ENCODE measurements at places on chromosomes 6 and 20.

- DNase-seq: no peak
Measured at GRCh38 chr6:51292659-51293058, 474.0 kb downstream of the TFAP2B start.

GRCh38 chr6:64084185-64084663 is 448.6 kb downstream of the PHF3 start:
- no peak for DNase-seq

DNA sequence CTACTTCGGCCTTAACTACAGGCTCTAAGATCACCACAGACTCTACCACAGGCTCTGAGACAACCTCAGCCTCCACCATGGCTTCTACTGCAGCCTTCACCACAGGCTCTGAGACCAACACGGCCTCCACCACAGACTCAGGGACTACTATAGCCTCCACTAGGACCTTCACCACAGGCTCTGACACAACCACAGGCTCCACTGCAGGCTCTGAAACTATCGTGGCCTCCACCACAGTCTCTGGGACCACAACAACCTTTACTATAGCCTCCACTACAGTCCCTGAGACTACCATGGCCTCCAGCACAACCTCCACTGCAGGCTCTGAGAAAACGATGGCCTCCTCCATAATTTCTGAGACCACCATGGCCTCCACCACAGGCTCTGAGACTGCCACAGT is 15.3 kb downstream of the MUC22 start:
- DNase-seq: no peak

DNA sequence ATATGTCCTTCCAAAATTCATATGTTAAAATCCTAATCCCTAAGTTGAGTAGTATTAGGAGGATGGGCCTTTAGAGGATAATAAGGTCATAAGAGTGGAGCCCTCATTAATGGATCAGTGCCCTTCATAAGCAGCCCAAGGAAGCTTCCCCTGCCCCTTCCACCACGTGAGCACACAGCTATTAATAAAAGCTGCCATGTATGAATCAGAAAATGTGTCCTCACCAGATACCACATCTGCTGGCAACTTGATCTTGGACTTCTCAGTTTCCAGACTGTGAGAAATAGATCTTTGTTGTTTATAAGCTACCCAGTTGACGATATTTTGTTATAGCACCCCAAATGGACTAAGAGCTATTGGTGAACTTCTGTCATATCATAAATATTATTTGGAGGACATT is 207.7 kb upstream of the HDDC2 start:
- DNase-seq: no peak

DNA sequence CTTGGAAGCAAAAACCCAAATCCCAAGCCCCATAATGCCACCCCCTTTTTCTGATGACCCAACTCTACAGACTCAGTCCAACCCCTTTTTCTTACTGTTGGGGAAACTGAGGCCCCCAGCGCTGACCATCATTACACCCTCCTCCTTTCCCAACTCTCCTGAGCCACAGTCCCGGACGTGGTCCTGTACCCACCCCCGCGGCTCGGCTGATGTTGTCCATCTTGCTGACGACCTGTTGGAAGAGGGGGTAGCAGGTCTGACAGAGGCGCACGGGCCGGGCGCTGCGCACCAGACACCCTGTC is 533 bp downstream of the OSTM1 start:
- DNase-seq: no peak

GRCh38 chr6:156098839-156099238 is 643.2 kb upstream of the NOX3 start:
- DNase-seq: no peak

- DNase-seq: no peak
Measured at GRCh38 chr20:38228436-38228835, 32.1 kb downstream of the KIAA1755 start.

- DNase-seq: no peak
Measured at GRCh38 chr20:64038224-64038564, 2.2 kb downstream of the C20orf204 start.

GRCh38 chr6:25297039-25297441 is 17.9 kb downstream of the CARMIL1 start:
- no peak for DNase-seq

DNA sequence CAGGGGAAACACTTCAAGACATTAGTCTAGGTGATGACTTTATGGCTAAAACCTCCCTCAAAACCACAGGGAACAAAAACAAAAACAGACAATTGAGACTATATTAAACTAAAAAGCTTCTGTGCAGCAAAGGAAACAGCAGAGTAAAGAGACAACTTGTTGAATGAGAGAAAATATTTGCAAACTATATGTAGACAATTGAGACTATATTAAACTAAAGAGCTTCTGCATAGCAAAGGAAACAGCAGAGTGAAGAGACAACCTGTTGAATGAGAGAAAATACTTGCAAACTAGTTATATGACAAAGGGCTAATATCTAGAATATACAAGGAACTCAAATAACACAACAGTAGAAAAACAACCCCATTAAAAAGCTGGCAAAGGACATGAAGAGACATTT is 136.4 kb downstream of the IBTK start:
- DNase-seq: no peak

DNA sequence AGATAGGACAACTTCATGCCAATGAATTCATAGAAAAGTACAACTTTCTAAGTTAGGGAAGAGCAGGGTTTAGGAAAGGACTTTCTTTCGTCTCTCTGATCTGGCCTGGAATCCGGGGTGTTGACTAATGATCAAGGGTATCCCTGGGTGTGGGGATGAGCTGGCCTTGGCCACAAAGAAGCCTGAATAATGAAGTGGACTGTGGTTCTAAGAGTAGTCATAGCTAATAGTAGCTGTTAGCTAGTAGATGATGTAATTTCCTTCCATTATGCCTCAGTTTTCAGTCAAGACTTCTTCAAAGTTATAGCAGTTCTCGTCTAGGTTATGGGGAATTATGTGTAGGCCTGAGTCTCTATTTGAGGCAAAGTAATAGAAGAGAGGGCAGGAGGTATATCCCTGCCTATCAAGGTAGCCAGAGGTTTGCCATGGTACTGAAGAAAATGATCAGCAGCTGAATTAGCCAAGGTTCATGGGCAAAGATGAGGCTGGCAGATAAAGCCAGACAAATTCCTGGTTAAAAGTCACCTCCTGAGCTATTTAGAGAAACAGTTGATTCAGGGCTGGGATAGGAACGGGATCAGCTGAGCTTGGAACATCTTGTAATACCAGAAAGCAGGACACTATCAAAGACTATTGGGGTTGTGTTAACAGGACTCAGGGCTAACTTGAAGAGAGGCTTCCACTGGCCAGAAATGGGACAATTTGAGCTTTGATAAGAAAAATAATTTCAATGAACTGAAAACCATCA is 18.7 kb upstream of the TRPC4AP start:
- no peak for DNase-seq

DNA sequence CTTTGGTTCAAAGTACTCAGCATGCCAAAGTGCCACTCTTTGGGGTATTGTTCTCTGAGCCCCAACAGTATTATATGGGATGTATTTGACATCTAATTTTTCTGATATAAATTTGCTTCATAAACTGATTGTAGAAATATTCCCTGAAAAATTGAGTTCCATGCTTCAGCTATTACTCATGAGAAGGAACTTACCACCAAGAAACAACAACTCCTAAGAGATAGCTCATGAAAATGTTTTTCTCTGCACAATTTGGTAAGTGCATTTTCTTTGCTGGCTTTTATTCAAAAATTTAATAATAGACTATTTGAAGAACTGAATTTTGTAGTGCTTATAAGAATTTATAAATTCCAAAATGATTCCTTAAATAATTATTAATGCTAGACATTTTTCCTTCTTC is 12.8 kb upstream of the TPD52L1 start:
- DNase-seq: no peak

- DNase-seq: no peak
Measured at GRCh38 chr6:128487055-128487454, 33.3 kb downstream of the PTPRK start.

DNA sequence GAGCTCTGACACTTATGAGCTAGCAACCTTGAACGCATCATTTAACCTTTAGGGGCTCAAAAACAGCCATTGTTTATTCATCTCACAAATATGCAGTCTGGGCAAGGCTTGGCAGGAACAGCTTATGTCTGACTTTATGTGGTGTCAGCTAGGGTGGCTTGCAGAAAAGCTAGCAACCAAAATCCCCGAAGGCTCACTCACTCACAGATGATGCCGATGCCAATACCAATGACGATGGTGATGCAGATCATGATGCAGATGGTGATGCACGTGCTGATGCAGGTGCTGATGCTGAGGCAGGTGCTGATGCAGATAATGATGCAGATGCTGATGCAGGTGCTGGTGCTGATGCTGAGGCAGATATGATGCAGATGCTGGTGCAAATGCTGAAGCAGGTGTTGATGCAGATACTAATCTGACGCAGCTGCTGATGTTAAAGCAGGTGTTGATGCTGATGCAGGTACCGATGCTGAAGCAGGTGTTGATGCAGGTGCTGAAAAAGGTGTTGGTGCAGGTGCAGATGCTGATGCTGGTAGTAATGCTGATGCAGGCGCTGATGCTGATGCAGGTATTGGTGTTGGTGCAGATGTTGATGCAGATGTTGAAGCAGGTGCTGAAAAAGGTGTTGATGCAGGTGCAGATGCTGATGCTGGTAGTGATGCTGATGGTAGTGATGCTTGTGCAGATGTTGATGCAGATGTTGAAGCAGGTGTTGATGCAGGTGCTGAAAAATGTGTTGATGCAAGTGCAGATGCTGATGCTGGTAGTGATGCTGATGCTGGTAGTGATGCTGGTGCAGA is 195.6 kb downstream of the NFATC2 start:
- DNase-seq: no peak

GRCh38 chr6:15400572-15401004 is 154.7 kb downstream of the JARID2 start:
- DNase-seq: no peak

GRCh38 chr6:88804701-88805100 is 158.7 kb downstream of the RNGTT start:
- DNase-seq: no peak
